Cardiac muscle cell (in vitro differentiated cells and primary cell): ENCODE measurements at places on chromosomes 2 and 18.
A peak's percentile ranks its signal among the peaks of the same experiment; 100 is the strongest.

DNA sequence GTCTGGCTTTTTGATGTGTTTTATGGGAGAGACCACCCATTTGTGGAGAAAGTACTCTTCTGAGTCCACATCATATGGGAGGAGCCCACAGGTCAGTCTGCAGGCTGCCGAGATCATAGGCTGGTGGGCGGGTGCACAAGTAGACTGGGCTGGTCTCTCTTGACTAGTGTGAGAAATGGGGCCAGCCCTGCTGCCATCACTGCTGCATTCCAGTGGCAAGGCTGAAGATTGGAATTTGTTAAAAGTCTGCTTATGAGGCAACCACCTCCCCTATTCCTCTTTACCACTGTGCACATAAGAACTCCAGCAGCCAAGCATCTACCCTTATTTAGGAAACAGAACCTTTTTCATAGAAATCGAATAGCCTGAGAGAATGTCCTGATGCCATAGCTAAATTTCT, 200.7 kb downstream of the DIS3L2 start:
- peak; percentile 29 for DNase-seq

DNA sequence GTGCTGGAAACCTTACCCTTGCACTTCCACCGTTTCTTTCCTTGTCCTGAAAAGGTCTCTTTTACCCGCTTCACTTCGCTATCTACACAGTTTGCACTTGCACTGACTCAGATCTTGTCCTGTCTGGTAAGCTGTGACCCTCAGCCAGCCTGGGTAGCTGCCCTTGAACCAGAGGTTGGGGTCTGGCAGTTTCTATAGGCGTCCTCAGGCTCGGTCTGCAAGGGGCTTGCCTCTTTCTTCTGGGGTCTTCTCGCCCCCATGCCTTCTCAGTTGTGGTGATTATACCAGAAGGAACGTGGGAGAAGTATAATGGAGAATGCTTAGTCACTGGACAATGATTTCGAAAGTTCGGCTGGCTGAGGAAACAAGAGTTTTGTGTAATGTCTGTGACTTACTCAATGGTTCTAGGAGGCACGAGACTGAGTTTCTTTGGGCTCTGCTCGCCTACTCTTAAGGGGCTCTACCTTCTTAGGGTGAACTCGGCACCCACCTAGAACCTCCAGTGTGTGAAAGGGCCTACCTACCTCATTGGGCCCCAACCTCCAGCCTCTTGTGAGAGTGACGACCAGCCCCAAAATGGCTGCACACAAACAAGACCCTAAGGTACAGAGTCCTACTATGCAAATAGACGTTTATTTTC, 6.9 kb upstream of the STAT1 start:
- peak; percentile 88 for DNase-seq

GRCh38 chr18:10850840-10851239, 298.5 kb downstream of the PIEZO2 start:
- no peak for DNase-seq

DNA sequence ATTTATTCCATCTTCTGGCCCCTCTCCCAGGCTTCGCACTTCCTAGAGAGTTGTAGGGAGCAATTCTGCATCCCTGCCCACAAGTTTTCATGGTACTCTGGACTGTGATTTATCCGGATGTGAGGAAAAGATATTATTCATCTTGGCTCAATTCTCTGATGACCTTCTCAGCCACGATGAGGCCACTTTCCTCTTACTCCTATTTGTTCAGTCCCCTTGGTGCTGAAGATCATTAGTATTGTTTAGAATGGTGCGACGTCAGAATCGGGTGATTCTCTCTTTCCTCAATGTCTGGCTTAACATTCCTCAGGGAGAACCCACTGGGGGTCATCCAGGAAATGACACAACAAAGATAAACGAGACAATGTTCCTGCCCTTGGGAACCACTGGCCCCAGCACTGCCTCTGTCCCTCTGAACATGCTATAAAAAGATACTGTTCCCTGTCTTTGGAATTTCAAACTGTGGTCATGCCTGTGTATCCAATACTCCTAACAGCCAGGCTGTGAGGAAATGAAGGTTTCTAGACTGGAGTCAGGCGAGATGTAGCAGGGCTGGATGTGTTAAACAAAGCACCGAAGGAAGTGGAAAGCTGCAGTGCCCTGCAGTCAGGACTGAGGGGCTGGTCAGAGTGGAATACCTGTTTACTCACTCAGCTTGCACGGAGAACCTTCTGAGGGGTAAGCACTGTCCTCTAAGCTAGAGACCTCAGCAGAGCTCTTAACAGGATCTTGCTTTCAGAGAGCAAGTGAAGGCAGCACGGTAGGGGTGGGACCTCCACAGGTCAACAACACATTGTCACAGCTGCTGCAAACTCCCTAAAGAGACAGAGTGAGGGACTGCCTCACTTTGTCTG, 12.9 kb upstream of the GLI2 start:
- DNase-seq, result peak; percentile 68

- peak; percentile 17 for DNase-seq
Measured at GRCh38 chr2:26521054-26521912, 43.4 kb upstream of the OTOF start.

DNA sequence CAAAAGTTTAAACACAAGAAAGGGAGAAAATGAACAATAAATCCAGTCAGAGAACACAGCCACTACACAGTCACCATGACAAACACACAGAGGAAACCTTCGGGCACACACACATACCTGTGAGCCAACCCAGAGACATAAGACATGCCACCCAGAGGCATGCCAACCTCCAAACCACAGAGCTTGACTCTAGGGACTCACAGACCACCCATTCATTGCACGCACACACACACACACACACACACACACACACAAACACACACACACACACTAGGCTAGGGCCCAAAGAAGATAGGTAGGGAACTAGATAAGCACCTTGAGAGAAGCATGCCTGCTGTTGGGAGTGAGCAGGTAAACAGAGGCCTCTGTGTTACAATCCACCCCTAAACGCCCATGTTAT, 9.1 kb downstream of the SIX3 start:
- no peak for DNase-seq

DNA sequence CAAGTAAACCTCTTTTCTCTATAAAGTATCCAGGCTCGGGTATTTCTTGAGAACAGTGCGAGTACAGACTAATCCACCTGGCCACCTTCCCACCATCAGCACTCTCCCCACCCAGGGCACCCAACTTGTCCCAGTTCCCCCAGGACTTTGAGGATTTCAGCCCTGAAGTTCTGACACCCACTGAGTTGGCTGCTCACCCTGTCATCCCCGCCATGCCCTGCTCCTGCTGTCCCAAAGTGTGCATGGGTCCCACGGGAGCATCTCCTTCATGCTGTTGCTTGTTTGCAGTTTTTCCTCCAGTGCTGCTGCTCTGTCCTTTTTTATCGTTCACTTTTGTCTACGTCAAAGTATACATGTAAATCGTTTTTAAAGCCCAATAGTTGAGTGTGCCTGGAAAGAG, 273.9 kb downstream of the PHLPP1 start:
- DNase-seq, result no peak
